HFFc6 (cell line): ENCODE measurements at places on chromosomes 3 and 15.
A peak's percentile ranks its signal among the peaks of the same experiment; 100 is the strongest.

GRCh38 chr3:182399978-182400737 is 393.1 kb upstream of the ATP11B start:
- no peak overlapping the region for H3K27ac ChIP-seq
- no peak for DNase-seq
- peaks cover 2% of the 10 kb centered on the region; the same call in 1 of the 2 replicates for H3K27me3 ChIP-seq
- no peak overlapping the region for H3K4me3 ChIP-seq
- no peaks in the 10 kb centered on the region for H3K36me3 ChIP-seq

DNA sequence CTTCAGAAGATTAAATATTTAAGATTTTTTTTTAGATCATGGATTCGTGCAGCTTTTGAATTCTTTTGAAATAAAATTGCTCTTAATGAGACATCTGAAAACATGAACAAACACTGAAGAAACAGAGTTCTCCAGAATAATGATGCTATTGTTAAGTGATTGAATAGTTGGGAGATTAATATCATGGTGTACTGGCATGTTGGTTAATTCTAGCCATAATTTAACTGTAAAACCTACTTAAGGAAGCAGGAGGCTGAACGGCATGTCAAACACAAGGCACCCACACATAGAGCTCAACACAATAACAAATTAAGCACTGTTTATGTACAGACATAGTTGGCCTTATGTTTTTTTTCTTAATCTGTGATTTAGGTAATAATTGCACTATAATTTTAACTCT is 185.6 kb downstream of the RBMS3 start:
- H3K27ac ChIP-seq = no peak overlapping the region
- no peak overlapping the region for H3K4me3 ChIP-seq
- DNase-seq = no peak
- H3K4me1 ChIP-seq = peaks cover 28% of the 10 kb centered on the region
- 0 out of 2 replicates have a peak, but pooled peaks cover under 1% of the 10 kb centered on the region for H3K36me3 ChIP-seq

DNA sequence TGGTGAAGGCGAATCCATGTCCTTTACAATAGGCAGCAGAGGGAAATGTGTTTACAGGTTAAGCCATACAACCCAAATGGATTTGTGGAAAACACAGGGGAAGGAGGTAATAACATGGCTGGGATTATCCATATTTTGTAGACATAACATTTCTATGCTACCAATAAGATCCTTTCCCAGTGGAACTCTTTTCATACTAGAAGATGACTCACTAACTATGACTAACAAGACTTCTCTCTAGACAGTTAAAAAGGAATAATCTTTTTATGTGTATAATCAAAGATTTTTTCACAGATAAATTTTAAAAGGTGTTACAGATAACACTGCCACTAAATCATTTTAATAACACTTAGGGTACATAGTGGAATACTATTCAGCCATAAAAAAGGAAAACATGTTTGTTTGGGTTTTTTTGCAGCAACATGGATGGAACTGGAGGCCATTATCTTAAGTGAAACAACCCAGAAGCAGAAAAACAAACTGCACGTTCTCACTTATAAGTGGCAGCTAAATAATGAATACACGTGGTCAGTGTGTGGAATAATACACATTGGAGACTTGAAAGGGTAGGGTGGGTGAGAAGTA is 39.6 kb downstream of the VPS13C start:
- H3K36me3 ChIP-seq = peaks cover 41% of the 10 kb centered on the region
- H3K4me1 ChIP-seq = peaks cover 16% of the 10 kb centered on the region
- no peaks in the 10 kb centered on the region for H3K27me3 ChIP-seq
- H3K4me3 ChIP-seq = no peak overlapping the region
- no peak overlapping the region for H3K27ac ChIP-seq
- peak; percentile 26 for DNase-seq

GRCh38 chr15:22981051-22981840 is 1.1 kb upstream of the CYFIP1 start:
- H3K27me3 ChIP-seq = peaks cover 3% of the 10 kb centered on the region
- no peak for DNase-seq
- peaks cover 5% of the 10 kb centered on the region; the same call in 1 of the 2 replicates for H3K36me3 ChIP-seq
- peak overlapping the region; percentile 85 for H3K4me3 ChIP-seq
- H3K4me1 ChIP-seq = peaks cover 9% of the 10 kb centered on the region

DNA sequence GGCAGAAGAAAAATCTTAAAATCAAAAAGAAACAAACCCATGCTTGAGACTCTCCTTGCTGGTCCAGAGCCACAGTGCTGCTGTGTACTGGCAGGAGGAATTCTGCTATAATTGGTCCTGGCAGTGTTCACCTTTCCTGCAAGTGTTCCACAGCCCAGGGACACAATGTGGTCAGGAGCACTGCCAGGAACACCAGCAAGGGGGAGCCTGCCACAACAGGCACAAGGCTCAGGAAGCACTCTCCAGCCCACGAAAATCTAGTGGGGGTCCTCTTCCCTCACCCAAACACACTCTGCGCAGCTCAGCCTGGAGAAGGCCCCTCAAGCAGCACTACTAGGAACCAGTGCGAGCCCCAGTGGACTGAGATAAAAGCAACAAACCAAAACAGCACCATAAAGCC is 92.9 kb downstream of the UBE3A start:
- H3K36me3 ChIP-seq = peaks cover 54% of the 10 kb centered on the region
- peaks cover 14% of the 10 kb centered on the region; the same call in 1 of the 2 replicates for H3K4me1 ChIP-seq
- no peak overlapping the region for H3K4me3 ChIP-seq
- no peaks in the 10 kb centered on the region; the same call in 1 of the 2 replicates for H3K27me3 ChIP-seq

GRCh38 chr15:57599296-57599810 is 7.6 kb downstream of the MYZAP start:
- no peak for DNase-seq
- H3K36me3 ChIP-seq = no peaks in the 10 kb centered on the region
- H3K27me3 ChIP-seq = peaks cover 29% of the 10 kb centered on the region
- no peak overlapping the region for H3K4me3 ChIP-seq
- no peak overlapping the region for H3K27ac ChIP-seq

- DNase-seq = no peak
- peak overlapping the region; percentile 90; the same call in 1 of the 2 replicates for H3K27ac ChIP-seq
- peaks cover 42% of the 10 kb centered on the region for H3K4me1 ChIP-seq
- H3K4me3 ChIP-seq = no peak overlapping the region
Measured at GRCh38 chr15:57550640-57551039, 41.1 kb upstream of the MYZAP start.

DNA sequence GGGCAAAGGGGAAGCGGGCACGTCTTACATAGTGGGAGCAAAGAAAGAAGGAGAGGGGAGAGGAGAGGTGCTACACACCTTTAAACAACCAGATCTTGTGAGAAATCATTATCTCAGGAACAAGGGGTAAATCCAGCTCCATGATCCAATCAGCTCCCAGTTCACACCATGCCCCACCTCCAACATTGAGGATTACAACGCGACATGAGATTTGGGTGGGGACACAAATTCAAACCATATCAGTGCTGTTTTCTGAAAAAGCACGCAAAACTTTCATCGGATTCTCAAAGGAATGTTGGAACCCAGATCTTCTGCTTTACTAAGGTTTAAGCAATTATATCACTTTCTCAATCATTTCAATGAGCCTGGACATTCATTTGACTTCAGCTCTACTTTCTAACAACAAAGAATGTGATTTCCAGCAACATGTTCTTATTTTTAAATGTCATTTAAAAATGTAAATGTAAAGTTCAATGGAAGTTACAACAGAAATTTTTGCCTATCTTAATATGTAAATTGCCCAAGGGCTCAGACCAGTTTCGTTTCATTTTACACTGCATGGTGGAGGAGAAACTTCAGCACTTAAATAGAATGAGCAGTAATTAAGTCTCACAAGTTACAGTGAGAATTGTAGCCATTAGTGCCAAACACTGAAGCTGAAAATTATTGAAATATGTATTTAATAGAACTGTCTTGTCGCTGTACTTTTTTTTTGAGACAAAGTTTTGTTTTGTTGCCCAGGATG is 8.4 kb upstream of the CCDC54 start:
- H3K36me3 ChIP-seq = peaks cover 6% of the 10 kb centered on the region
- H3K4me3 ChIP-seq = no peak overlapping the region
- H3K4me1 ChIP-seq = peaks cover 50% of the 10 kb centered on the region
- H3K27ac ChIP-seq = no peak overlapping the region
- H3K27me3 ChIP-seq = no peaks in the 10 kb centered on the region; the same call in none of the 2 replicates

DNA sequence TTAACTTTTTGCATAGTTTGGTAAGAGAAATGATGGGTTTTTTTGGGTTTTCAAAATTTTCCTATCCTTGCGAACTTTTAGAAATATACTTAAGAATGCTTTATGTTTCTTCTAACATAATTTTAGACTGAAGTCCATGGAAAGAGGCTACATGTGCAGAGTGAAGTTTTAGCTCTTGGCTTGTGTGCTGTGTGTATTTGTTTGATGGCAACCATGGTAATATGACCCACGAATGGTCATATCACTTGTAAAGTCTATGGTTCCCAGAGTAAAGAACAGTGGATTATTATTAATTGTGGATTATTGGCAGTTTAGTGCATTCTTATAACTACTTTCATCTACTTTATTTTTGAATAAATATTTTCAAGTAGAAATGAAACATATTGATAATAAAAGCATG is 124.0 kb upstream of the GOLGA6L4 start:
- DNase-seq = no peak
- H3K36me3 ChIP-seq = no peaks in the 10 kb centered on the region
- H3K27me3 ChIP-seq = peaks cover 3% of the 10 kb centered on the region
- H3K4me1 ChIP-seq = no peaks in the 10 kb centered on the region
- H3K27ac ChIP-seq = no peak overlapping the region

DNA sequence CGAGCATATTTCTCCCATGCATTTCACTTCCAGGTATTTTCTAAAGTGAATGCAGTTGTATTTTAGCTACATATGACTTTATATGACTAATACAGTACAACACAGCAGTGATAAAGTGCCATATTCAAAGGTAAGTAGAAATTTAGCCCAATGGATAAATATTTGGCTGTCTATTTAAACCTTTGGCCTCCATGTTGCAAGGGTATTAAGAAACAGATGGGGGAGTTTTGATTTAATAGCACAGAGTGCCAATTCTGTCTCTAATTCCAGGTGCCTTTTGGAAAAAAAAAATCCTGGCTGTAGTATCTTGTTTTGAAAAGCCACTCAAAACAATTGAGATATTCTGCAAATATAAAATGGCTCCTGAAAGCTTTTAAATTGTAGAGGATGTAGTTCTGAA is 44.9 kb upstream of the SGO1 start:
- no peak overlapping the region for H3K4me3 ChIP-seq
- H3K4me1 ChIP-seq = no peaks in the 10 kb centered on the region
- H3K36me3 ChIP-seq = no peaks in the 10 kb centered on the region
- no peak overlapping the region for H3K27ac ChIP-seq
- no peaks in the 10 kb centered on the region for H3K27me3 ChIP-seq

GRCh38 chr15:101614001-101614585 is 38.1 kb downstream of the TM2D3 start:
- peaks cover 24% of the 10 kb centered on the region for H3K27me3 ChIP-seq
- H3K27ac ChIP-seq = no peak overlapping the region
- peaks cover 29% of the 10 kb centered on the region for H3K4me1 ChIP-seq

GRCh38 chr3:171150945-171151344 is 124.4 kb upstream of the SLC2A2 start:
- peaks cover 23% of the 10 kb centered on the region for H3K36me3 ChIP-seq
- peaks cover 11% of the 10 kb centered on the region for H3K4me1 ChIP-seq
- H3K27me3 ChIP-seq = no peaks in the 10 kb centered on the region
- no peak overlapping the region for H3K4me3 ChIP-seq
- no peak overlapping the region for H3K27ac ChIP-seq
- DNase-seq = no peak

DNA sequence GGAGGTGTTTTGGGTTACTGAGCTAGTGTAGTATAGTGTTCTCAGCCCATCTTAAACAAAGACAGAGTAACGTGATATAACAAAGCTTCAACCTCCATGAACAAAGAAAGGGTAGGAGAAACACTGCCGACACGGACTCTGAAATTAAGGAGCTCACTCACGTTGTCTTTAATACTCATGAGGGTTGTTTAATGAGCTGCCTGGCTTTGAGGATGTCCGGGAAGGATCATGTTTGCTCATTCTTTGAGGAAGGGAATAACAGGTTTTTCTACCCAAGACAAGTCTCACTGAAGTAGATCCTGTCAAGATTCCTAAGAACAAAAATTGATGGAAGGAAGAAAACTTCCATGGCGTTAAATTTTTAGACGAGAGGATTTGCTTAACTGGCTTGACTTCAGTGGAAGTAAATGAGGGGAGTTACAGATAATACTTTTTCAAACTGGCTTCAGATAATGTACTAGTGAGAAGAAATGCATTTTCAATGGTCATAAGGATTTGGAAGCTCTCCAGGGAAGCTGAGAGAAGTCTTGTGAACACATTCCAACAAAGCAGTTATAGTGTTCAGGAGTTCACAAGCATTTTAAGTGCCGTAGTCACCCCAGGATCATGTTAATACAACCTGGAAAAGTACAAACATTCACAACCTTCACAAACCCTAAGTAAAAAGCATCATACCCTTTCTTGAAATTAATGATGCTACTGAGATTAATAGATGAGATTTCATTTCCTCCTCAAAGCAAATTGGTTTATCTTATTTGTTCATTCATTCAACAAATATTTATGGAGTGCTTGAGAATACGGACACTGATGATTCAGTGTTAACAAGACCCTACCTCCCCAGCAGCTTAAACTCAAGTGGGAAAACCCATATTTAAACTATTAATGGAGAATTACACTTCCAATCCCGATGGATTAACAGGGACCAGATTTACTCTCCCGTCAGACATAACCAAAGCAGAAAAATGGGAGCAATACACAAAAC is 101.5 kb downstream of the SHQ1 start:
- no peak overlapping the region for H3K4me3 ChIP-seq
- peak; percentile 12 for DNase-seq
- H3K27me3 ChIP-seq = no peaks in the 10 kb centered on the region
- H3K27ac ChIP-seq = no peak overlapping the region
- peaks cover 11% of the 10 kb centered on the region for H3K4me1 ChIP-seq

GRCh38 chr3:114376516-114377185 is 82.8 kb downstream of the TIGIT start:
- no peak for DNase-seq
- peak overlapping the region; percentile 35; the same call in 1 of the 2 replicates for H3K4me3 ChIP-seq

GRCh38 chr15:68749793-68750192 is 70.9 kb downstream of the ANP32A start:
- H3K27ac ChIP-seq = no peak overlapping the region
- H3K4me3 ChIP-seq = no peak overlapping the region
- H3K4me1 ChIP-seq = no peaks in the 10 kb centered on the region
- DNase-seq = no peak
- H3K36me3 ChIP-seq = no peaks in the 10 kb centered on the region

DNA sequence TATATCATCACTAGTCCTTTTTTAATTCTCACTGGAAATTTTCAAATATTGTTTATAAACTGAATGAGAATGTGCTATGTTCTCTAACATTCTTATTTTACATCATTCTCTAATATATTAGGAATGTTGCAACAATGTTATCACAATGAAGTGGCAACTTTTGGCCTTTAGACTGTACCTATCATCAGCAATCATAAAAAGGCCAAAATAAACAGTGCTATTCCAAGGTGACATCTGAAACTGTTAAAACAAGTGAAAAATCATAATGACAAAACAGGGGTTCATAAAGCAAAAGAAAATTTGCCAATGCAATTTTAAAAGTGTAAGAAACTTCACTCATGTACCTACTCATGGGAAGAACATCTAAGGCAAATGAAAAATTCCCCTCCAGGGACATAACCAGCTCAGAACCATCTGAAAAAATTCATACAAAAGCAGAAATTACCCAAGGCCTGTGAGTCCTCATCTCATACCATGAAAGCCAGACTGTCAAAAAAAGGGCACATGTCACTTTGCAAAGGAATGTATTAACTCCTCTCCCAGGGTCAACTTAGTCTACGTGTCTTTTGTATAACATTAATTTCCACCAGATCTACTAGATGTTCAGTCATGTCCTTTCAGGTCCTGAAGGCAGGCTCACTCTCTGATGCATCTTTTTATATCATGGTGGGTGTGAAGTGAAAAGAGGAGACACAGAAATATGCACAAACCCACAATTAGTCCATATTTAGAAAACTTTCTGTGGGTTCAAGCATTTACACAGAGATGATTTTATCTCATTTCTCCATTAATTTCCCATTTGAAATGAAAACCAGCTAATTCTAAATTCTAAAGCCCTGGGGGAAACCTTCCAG is 211.9 kb downstream of the CBLB start:
- DNase-seq = peak; percentile 45
- peaks cover 21% of the 10 kb centered on the region for H3K36me3 ChIP-seq
- H3K4me3 ChIP-seq = no peak overlapping the region
- H3K27ac ChIP-seq = peak overlapping the region; percentile 37
- H3K27me3 ChIP-seq = peaks cover 1% of the 10 kb centered on the region; the same call in 1 of the 2 replicates
